Renal cortex interstitium (tissue), 15 donors: ENCODE measurements at places on chromosomes 13 and 19.

GRCh38 chr13:85864963-85865530 is 65.8 kb upstream of the SLITRK6 start:
- DNase-seq, result no peak

- no peak for DNase-seq
These were observed 312.0 kb downstream of the ATP8A2 start for GRCh38 chr13:25683662-25684370.

- no peak for DNase-seq
These were observed 144.9 kb downstream of the COL4A1 start for GRCh38 chr13:110162053-110162452.

- DNase-seq, result no peak
These were observed 11.1 kb downstream of the IRGC start for GRCh38 chr19:43726736-43727592.

GRCh38 chr13:46578590-46578975 is 25.6 kb downstream of the LRCH1 start:
- no peak for DNase-seq

- DNase-seq, result no peak
These were observed 420 bp downstream of the DMKN start for GRCh38 chr19:35512831-35513627.

- no peak for DNase-seq
These were observed 18.5 kb downstream of the MIER2 start for GRCh38 chr19:325937-326565.

GRCh38 chr19:35447606-35448469 is at the start of gene FFAR2:
Gene FFAR2 (plus strand): TSS chr19:35448257. CDS start chr19:35449715, 1,458 bp downstream.
- DNase-seq, result no peak

DNA sequence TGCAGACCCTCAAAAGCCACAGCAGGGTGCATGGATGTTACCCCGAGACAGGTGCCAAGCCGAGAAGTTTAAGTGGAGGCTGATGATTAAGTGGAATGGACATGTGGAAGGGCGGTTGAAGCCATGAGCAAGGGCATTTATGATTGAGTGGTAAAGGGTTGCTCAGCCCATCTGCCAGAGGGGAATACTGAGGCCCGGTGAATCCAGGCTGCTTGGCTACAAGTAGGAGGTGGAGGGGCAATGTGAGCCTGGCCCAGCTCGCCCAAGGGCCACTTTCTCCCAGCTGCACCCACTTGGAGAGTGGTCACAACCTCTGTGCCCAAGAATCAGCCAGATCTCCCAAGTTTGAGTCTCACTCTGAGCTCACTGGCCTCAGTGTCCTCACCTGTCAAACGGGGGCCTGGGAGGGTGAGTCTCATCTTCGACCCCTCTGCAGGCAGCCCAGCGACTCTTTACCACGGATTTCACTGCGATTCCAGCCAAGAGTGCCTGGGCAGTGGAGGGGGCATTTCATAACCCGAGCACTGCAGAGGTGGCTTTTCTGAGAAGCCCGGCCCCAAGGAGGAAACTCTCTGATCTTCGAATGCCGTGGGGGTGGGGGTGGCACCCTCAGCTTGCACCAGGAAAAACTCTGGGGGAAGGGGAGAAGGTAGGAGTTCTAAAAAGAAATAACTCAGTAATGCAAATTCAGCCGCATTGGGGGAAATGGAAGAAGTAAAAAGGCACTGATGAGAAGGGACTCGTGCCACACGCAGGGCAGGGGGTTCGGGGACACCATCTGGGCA is 62.9 kb upstream of the KLF2 start:
- DNase-seq, result no peak

- no peak for DNase-seq
These were observed 24.7 kb downstream of the GPR42 start for GRCh38 chr19:35395382-35396199.

- DNase-seq, result no peak
These were observed 36.4 kb downstream of the ZNF582 start for GRCh38 chr19:56356944-56357343.

DNA sequence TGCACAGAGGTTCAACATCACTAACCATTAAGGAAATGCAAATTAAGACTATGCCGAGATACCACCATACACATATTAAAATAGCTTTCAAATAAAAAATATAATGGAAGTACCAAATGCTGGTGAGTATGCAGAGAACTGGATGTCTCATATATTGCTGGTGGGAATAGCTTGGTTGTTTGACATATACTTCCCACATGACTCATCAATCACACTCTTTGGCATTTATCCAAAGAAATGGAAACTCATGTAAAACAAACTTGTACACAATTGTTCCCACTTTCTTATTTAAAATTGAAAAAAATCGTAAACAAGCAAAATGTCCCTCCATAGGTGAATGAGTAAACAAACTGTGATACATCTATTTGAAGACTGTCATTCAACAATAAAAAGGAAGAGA is 982.6 kb upstream of the ATXN8OS start:
- DNase-seq, result no peak

DNA sequence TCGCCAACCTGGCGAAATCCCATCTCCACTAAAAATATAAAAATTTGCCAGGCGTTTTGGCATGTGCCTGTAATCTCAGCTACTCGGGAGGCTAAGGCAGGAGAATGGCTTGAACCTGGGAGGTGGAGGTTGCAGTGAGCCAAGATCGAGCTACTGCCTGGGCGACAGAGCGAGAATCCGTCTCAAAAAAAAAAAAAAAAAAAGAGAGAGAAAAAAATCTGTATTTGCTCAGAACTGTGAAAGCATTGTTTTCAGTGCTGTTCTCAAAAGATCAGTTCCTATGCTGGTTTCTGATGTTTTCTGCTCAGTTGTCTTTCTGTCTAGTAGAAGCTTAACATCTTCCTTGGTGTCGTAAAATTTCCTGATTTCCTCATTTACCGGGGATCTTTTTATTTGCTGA is 2.5 kb downstream of the SF3A2 start:
- no peak for DNase-seq

DNA sequence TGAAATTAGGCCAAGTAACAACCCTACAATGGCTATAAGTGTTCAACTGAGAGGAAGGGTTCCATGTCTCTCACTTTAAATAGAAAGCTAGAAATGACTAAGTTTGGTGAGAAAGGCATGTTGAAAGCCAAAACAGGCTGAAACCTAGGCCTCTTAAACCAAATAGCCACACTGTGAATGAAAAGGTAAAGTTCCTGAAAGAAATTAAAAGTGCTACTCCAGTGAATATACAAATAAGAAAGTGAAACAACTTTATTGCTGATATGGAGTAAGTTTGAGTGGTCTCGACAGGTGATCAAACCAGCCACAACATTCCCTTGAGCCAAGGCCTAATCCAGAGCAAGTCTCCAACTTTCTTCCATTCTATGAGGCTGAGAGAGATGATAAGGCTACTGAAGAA is 209.6 kb downstream of the KLF12 start:
- DNase-seq, result no peak

GRCh38 chr19:46216612-46217011 is 12.9 kb upstream of the IGFL1 start:
- no peak for DNase-seq

DNA sequence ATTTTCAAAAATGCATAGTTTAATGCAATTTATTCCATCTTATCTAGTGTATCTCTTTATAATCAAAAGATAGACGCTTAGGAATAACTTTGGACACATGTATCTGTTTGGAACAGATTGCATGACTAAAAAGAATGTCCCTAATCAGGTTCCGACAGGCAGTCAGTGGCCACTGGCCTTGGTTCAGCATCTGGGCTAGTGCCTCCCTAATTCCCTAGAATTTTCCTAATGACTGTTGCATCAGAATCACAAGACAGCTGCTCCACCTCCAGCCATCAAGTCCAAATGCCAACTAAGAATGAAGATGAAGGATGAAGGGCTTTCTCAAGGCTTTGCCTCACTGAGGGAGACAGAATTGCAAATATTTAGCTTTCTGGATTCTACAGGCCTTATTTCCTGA is 173.8 kb downstream of the EFNB2 start:
- no peak for DNase-seq

DNA sequence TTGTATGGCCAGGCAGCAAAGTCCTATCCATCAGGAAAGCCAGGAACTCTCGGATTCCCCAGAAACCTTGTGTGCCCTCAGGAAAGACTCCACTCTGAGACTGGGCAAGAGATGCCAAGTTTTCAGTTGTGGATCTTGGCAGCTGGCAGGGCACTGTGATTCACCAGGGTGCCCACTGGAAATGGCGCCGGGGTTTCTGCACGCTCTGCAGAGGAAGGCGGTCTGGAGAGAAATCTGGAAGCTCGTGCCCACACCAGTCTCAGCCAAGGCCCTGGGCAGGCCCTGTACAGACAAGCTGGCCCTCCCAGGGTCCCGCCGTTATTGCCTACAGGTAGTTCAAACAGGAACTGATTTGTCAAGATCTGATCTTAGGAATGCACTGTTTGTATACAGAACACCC is 4.9 kb downstream of the NAPA start:
- DNase-seq, result no peak

- DNase-seq, result no peak
These were observed 7.8 kb upstream of the OPA3 start for GRCh38 chr19:45592366-45592765.

- no peak for DNase-seq
These were observed 48.4 kb upstream of the SPRY2 start for GRCh38 chr13:80389073-80390038.

DNA sequence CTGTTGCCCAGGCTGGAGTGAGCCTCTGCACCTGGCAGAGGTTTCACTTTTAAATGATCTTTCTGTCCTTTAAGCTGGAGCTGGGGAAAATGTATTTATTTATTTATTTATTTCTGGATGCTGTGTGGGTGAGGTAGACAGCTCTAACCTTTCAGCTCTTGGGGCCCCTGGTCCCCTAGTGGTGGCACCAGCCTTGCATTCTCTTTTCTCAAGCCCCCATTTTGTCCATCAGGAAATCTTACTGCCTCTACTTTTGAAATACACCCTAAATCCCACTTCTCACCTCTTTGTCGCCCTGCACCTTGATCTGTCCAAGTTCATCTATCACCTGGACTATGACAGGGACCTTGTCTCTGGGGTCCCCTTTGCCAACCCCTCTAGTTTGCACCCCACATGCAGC is 2.1 kb upstream of the B9D2 start:
- DNase-seq, result no peak

- no peak for DNase-seq
These were observed 82.0 kb downstream of the FRY start for GRCh38 chr13:32113532-32113931.

DNA sequence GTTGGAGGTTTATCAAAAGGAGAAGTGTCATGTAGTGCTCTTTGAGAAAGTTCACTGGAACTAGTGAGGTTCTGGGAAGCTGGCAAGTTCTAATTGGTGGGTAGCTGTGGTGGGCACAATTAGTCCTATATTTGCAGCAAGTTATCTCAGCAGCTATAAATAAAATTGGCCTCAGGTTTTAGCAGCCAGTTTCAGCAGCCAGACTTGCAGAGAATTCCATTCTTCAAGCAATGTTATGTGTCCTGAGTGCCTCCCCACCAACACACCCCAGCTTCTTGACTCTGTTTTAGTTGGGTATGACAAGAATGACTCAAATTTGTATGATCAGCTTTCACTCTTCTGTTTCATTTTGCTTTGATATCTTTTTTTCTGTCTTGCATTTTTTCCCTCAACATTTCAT is 4.7 kb downstream of the IFT88 start:
- no peak for DNase-seq

GRCh38 chr13:24097667-24098066 is 62.9 kb upstream of the SPATA13 start:
- DNase-seq, result no peak
